ENCODE measurements at places on chromosomes 7 and 10. TPM values are rescaled to one million over a fixed set of nuclear protein-coding genes. Genes with fewer than 3 reads are reported as not detected.

GRCh38 chr10:107141524-107142061, 22.9 kb downstream of the SORCS1 start:
- DNase-seq: no peak

DNA sequence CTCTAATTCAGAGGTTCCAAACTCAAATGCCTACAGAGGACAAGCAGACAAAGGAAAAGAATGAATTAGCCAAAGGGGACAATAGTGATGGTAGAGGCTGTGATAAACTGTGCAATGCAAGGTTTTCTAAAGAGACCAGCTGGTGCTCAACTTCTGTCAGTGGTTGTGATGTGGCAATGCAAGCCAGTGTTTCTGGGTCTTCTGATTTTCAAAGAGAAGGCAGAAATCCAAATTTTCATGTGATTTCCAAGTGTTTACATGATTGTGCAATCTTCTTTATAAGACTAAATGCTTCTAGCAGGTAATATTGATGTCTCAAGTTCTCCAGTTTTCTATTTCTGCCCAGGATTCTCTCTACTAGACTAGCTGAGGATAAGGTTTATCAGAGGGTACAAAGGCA, 135.9 kb downstream of the PCDH15 start:
- no peak for DNase-seq

DNA sequence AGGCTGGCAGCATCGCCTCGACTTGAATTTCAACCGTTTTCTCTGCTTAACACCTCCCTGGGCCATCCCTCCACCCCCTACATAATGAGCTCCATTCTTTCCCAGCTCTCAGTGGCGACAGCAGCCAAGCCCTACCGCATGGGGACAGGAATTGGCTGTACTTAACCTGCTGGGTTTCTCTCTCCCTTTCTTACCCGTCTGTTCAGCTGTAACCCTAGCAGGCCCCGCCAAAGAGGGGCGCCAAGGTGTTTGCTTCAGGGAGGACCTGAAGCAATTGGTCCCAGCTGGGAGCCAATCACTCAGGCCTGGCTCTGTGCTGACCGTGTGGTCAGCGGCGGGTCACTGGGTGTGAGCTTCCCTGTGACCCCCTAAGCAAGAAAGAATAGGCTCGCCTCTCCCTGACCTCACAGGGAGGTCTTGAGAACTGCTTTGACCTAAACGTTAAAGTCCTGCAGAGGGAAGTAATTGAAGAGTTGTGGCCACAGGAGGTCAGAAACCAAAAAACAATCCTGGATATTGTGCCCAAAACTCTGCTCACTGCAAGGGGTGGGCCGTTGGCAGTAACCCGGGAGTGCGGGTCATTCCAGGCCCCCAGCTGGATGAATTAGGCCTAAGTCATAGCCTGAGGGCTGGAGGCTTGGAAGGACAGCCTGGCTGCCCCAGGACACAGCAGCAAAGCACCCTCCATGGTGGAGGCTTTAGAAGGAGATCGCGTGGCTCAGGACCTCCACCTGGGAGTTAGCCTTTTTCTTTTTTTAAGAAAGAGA, 114.6 kb downstream of the ITIH5 start:
- no peak for DNase-seq

DNA sequence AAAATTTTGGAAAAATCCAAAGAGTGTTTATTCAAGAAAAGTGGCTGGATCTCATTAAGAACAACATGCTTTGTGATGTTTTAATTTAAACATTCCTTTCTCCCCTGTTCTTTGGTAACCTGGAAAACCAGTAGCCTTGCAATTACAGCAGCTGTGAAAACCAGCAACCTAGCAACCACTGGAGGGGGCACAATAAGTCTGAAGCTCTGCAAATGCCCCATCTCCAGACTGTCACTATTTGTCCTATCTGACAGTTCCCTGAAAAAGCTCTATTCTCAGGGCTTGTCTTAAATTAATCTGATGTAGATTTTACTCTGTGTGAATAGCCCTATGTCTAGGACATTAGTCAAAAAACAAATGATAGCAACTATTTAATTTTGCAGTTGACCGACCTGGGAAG, 137.6 kb upstream of the THSD7A start:
- no peak for DNase-seq

- no peak for DNase-seq
Observed at GRCh38 chr10:132555648-132556575, 18.3 kb downstream of the INPP5A start.

GRCh38 chr7:13952921-13953320, 36.5 kb downstream of the ETV1 start:
- DNase-seq: no peak

DNA sequence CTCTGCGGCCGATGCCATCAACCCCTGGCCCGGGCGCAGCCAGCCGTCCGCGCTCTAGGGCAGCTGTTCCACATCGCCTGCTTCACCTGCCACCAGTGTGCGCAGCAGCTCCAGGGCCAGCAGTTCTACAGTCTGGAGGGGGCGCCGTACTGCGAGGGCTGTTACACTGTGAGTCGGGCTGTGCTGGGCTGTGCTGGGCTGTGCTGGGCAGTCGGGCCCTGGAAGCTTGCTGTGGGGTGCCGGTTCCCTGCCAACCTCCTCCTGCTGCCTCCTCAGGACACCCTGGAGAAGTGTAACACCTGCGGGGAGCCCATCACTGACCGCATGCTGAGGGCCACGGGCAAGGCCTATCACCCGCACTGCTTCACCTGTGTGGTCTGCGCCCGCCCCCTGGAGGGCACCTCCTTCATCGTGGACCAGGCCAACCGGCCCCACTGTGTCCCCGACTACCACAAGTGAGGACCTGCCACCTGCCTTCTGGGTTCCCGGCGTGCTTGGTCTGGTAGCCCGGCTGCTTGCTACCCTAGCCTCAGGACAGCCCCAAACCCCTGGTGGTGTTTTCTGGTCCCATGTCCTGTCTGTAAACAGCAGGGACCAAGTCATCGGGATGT, 7.5 kb downstream of the ZYX start:
- DNase-seq: no peak

GRCh38 chr10:99430116-99430450, 341 bp downstream of the GOT1 start:
- DNase-seq: no peak

- no peak for DNase-seq
Observed at GRCh38 chr10:26479766-26480492, 41.8 kb downstream of the APBB1IP start.

DNA sequence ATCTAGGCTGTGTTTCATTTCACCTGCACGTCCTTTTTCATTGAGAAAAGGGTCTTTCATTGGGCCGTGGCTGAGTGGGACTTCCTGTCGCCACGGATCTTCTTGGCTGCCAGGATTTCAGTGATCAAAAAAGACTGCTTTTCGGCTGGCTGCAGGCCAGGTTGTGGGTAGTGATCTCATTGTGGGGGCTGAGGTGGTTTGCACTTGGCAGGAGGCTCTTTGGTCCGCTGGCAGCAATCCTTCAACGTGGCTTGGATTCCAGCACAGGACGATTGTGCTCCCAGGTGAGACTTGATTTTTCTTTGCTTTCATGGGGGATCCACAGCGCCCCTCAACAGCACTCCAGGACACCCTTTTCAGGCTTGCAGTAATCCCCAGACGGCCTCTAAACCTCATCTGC, 29.0 kb upstream of the ZNF273 start:
- DNase-seq: no peak

DNA sequence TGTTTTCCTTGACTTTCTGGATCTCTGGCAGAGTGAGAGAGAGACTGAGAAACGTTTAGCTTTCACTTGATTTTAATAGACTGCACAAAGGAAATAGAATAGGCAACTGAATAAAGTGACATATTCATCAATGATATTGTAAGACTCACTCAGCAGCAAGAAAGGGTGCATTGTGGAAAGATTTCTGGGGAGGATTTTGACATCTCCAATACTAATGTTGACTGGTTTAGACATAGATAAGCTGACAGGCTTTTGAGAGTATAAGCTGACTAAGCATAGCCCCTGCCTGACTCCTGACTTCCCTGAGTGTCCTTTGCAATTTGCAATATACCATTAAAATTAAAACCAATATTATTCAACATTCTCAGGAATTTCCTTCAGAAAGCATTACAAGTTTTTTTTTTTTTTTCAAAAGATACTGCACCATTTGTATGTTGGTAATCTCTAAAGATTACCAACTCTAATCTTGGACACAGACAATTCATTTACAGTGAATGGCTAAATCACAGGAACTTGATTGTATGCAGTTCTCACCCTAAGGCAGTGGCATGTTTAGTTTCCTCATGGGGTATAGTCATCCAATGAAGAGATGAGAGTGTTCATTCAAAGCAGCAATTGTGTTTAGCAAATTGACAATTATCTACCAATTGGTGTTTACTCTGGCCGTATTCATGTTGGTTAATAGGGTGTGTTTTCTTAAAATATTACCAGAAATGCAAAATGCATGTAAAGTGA, 325.6 kb downstream of the SORCS3 start:
- no peak for DNase-seq

DNA sequence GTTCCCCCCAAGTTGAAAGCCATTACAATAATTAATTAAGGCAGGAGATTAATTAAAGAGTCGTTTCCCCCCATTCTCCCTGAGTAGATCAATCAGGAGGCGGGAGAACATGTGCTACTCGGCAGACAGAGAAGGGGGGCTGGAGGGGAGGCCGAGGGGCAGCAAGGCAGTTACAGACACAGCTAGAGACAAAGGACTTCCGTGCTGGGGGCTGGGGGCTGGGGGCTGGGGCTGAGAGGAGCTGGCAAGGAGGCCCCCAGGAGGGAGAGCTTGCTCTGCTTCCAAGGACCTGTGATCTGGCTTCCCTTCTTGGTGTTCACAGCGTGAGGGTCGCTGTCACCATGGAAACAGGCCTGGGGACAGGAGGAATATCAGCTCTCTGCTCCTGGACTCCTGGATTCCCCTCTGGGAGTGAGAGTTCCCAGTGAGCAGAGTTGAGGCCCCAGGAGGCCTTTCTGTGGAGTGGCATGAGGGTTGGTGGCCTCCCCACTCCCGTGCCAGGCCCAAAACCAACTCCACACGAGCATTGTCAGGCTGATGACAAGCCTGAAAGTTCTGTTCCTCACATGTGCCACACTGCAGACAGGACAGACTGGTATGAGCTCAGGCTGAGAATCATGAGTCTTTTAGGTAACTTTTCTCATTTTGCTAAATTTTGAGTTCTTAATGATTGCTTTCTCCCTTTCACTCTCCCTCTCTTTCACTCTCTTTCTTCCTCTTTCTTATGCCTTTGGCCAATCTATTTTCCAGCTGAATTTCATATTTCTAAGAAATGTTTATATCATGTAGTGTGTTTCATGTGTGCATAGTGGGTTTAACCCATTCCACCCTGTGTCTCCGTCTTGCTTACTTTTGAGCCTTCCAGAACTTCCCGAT, 16.4 kb downstream of the FAM241B start:
- no peak for DNase-seq

GRCh38 chr7:388023-388960, 98.3 kb downstream of the FOXL3 start:
- peak; percentile 22 for DNase-seq

ERVW-1 gene
- not detected for total RNA-seq

FGFR2 gene
- total RNA-seq: 39.2 TPM

LGI1 gene
- total RNA-seq: 0.40 TPM

ZKSCAN5 gene
- 5.9 TPM for total RNA-seq

ADK gene
- 16.4 TPM for total RNA-seq

PRRT4 gene
- 0.20 TPM for total RNA-seq

GPR146 gene
- total RNA-seq: 7.4 TPM

EGFR gene
- total RNA-seq: 85.6 TPM

NEBL gene
- total RNA-seq: 17.9 TPM

PTPRN2 gene
- total RNA-seq: 40.7 TPM

LRRC17 gene
- 1.4 TPM for total RNA-seq

CYP3A7 gene
- 0.34 TPM for total RNA-seq

Measured in left colon (tissue), 2 donors.